ENCODE measurements at places on chromosomes 7 and 10.

- DNase-seq = no peak
Measured at GRCh38 chr10:48614481-48615390, 9.9 kb upstream of the ARHGAP22 start.

- no peak for DNase-seq
Measured at GRCh38 chr7:157309988-157310668, 26.7 kb upstream of the DNAJB6 start.

- DNase-seq = no peak
Measured at GRCh38 chr7:131747658-131748232, 191.3 kb upstream of the PODXL start.

GRCh38 chr10:86372119-86372783 is 5.7 kb upstream of the GRID1 start:
- DNase-seq = peak; percentile 59

- DNase-seq = no peak
Measured at GRCh38 chr7:151761231-151761630, 115.7 kb downstream of the PRKAG2 start.

GRCh38 chr7:40758590-40758989 is 623.8 kb downstream of the SUGCT start:
- DNase-seq = no peak

- DNase-seq = peak; percentile 64
Measured at GRCh38 chr10:482051-482501, 207.4 kb downstream of the DIP2C start.

GRCh38 chr10:131710142-131710861 is 190.5 kb upstream of the PPP2R2D start:
- DNase-seq = peak; percentile 85

DNA sequence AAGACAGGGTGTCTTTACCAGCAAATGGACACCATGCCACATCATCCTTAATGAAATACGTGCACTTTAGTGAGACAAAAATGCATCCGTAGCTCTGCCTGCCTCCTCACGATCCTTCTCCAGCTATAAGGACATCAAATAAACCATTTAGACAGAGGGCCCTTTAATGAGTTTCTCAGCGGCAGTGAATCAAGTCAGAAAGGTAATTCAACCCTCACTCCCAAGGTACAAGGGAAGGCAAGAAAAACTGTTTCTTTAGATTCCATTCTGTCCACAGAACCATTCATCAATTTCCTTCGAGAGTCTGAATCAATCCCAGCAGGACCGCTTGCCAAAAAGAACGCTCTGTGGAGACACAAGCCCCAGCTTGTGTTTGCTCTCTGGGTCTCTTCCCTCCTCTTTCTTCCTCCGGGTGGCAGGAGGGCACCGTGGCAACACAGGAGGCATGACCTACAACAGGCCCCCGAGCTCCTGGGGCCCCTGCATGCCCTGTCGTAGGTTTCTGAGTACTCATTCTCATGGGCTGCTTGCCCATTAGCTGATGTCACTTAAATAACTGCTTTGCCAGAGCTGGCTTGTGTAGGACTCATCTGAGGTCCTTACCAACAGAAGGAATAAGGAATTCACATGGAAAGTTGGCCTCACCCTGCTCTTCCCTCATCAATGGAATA is 297.8 kb upstream of the PRKCQ start:
- DNase-seq = no peak

DNA sequence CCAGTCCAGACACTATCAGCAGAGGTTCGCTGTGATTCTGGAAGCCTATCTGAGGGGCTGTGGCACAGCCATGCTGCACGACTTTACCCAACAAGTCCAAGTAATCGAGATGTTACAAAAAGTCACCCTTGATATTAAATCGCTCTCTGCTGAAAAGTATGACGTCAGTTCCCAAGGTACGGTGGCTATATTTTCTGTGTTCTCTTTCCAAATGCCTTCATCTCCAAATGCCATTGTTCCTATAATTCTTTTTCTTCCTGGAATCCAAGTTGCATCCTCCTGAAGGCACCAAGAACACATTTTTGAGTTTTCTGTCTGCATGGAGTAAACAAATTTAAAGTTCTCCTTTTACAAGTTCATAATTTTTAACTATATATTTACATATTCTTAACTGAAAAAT is 7.7 kb downstream of the PIK3CG start:
- DNase-seq = no peak

GRCh38 chr7:108648989-108649388 is 79.3 kb downstream of the DNAJB9 start:
- DNase-seq = no peak

DNA sequence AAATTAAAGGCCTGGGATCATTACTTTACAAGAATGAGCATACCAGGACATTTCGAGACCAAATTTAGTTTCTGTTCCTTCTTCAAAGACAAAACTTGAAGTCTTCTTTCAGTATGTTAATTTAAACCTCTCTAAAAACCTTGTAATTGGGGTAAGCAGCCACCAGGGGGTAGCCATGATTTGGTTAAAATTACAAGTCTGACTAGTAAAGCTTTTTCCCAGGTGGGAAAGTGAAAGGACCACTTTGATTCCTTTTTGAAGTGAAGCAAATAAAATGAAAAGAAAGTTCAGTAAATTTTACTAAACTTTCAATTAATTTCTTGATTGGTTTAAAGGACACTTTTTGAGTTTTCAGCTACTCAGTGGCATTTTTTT is 294.3 kb downstream of the BBS9 start:
- DNase-seq = no peak

GRCh38 chr7:1055491-1055955 is 11.2 kb downstream of the GPR146 start:
- DNase-seq = no peak

- no peak for DNase-seq
Measured at GRCh38 chr10:3961082-3961481, 176.1 kb upstream of the KLF6 start.

GRCh38 chr7:129522088-129522970 is 20.0 kb downstream of the SMKR1 start:
- DNase-seq = no peak

DNA sequence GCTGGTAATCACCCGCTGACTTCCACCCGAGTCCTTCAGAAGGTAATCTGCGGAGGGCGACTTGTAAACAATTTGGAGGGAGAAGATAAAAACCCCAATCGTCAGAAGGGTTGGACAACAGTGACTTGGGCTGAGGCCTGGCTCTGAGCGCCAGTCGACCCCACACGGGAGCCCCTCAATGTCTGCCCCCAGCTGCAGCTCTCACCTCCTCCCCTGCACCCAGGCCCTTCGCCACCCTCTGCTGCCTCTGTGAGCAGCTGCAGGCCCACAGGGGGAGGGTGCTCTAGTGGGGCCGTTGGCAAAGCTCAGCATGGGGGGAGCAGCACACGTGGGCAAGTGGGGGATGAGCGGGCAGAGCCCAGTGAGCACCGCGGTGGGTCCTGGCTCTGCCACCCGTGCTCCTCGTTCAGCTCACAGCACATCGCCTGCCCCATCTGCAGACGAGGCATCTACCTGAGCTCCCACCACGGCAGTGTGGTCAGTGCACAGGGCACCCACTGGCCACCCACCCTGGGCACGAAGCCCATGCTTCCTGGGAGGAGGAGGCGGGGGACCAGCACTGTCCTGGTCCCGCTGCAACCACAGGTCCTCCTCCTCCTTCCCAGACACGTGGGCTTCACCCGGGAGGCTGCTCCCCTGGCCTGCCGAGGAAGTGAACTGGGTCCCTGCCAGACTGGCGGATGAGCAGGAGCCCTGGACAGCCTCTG is 280.5 kb downstream of the ELFN1 start:
- DNase-seq = no peak

GRCh38 chr7:154837622-154838021 is 165.3 kb downstream of the PAXIP1 start:
- DNase-seq = no peak

GRCh38 chr7:99042957-99043356 is 101.0 kb downstream of the SMURF1 start:
- DNase-seq = no peak

DNA sequence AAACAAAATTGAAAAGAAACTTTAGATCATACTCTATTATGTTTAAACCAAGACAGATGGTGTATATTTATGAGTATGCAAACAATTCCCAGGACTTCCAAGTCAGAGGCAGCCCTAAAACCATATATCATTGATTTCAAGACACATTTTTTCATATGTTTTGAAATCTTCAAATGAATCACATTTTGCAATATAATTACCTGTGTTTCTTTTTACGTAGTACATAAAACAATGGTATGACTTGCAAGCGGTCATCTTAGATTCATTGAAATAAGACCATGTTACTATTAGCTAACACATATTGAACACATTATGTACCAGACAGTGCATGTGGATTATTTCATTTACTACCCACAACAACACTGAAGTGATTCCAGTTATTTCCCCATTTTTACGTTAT is 14.9 kb downstream of the SMURF1 start:
- no peak for DNase-seq

DNA sequence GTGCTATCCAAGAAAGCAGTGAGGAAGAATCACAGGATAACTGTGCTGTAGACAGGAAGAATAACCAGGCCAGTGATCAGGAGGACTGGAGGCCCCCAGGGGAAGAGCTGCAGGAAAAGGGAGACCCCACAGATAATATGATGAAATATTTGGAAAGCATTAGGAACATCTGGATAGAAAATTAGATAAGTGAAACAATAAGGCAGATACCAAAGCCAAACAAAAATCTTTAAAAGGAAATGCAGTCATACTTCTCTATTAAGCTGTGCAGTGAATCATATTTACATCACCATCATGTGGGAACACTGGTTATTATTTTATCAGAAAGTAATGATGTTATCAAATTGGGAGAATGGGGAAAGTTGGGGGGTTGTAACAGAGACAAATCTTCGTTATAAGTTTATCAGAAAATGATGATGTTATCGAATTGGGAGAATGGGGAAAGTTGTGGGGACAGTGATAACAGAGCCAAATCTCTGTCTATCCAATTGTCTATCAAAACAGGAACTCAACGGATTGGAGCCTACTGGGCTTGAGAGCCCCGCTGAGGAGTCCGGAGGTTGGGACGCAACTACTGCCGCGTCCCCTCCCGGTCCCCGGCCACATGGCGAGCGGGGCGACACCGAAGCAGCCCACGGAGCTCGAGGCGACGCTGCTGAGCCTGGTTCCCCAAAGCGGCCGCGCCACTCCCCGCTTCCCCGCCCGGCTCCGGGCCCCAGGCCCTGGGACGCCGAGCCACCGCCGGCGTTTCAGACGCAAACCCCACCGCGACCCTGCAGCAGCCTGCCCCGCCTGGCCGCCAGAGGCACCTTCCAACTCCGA is 14.0 kb upstream of the RALA start:
- DNase-seq = no peak

DNA sequence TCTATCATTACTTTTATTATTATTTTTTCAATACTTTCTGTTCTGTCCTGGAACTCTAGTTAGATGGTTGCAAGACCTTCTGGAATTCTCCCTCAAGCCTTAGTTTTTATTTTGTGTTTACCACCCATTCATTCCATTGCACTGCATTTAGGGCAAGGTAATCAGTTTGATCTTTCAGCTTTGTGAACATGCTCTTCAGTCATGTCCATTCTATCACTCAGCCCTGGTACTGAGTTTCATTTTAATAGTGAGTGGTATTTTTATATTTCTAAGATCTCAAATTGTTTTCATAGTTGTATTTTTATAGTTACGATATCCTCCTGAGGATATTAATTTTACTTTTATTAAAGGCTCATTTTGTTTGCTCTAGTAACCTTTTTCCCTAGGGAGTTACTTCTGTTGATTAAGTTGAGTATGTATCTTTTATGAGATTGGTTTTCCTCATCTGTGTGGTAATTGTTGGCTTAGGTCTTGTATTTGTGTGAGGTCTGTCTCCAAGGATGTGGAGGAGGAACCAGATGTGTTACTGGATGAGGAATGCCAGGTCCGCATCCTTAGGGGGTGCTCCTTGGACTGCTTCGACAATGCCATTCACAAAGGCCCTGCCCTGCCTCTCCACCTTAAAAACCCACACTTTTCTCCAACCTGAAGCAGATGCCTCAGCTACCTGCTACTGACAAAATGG is 46.7 kb upstream of the RAB18 start:
- DNase-seq = no peak

- no peak for DNase-seq
Measured at GRCh38 chr7:28550580-28551186, 138.4 kb downstream of the CREB5 start.

GRCh38 chr7:119197877-119198527 is 973.5 kb downstream of the ANKRD7 start:
- no peak for DNase-seq

- no peak for DNase-seq
Measured at GRCh38 chr10:121268363-121268762, 329.9 kb downstream of the FGFR2 start.

DNA sequence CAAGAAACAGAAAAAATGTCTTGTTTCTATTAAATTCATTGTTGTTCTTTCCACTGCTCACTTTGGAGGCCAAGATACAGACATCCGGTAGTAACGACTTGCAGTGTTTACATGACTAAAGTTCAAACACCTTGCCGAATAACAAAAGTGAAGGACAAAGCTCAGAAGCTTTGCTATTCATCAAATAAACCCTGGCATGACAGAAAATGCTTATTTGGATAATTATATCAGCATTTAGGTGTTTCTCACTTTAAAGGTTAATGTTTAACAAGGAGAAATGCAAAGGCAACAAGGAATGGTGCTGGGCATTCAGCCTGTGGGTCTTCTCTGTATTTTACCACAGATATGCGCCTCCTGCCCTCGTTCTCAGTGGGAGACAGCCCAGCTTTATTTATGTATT is 5.4 kb upstream of the PTF1A start:
- no peak for DNase-seq

GRCh38 chr10:103845972-103846371 is 9.4 kb downstream of the SH3PXD2A start:
- no peak for DNase-seq

GRCh38 chr7:98616381-98617050 is 569 bp upstream of the NPTX2 start:
- DNase-seq = peak; percentile 88

DNA sequence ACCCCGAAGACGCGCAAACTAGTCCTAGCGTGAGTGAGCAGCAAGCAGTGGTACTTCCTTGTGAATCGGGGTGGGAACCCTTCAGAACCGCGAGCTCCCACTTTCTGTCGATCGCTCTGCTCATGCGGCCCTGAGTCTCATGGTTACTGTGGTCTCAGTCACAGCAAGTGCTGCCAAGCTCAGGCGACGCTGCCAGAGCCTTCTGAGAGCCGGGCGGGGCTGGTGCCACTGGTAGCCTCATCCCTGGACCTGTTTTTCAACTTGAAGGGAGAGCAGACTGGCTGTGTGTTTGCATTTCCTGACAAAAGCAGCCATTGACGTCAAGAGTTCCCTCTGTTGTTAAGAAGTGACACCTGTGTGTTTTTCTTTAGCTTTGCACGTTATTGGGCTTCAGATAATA is 32.9 kb upstream of the BHLHA15 start:
- no peak for DNase-seq

DNA sequence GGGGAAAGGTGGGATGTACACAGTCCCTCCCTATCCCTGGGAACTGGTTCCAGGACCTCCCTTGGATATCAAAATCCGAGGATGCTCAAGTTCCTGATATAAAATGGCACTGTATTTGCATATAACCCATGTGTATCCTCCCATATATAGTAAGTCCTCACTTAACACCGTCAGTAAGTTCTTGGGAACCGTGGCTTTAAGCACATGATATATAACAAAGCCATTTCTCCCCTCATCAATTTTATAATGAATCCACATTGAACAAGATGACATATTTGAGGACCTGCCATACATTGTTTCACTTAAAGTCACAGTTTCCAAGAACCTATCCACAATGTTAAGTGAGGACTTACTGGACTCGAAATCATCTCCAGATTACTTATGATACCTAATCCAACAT is 5.4 kb downstream of the CRYGN start:
- no peak for DNase-seq
